ENCODE measurements at places on chromosomes 12 and 14.
A peak's percentile ranks its signal among the peaks of the same experiment; 100 is the strongest.

DNA sequence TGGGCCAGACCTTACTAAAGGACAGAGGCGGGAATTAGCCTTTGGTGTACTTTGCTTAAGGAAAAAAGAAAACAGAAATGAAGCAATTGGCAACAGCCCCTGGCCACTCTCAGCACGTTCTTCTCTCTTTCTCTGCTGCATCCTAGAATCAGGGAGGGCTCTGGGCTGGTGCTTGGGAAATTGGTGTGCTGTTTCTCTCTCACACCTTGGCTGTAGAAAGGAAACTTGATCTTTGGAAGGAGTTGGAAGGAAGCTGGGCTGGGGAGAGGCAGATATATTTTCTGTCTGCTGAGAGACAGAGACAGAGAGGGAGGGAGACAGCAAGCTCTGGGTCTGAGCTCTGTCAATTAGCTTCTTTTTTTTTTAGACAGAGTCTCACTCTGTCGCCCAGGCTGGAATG, 27.4 kb downstream of the NOS1 start:
- no peak for DNase-seq

DNA sequence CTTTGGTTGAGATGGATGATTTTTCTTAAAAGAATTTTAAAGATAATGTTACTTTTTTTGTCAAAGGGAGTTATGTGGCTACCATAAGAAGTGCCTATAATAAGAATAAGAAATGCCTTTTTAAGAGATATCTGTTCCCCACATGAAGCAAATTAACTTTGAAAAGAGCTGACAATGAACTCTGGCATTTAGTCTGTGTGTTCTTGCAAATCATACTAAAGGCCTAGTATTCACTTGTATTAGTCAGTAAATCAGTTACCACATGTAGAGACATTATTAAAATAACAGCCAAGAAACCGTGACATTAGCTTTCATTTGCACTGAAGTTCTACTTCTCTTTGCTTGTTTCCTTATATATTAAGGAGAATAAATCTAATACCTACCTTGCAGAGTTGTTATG, 296.3 kb downstream of the CCDC91 start:
- no peak for DNase-seq

DNA sequence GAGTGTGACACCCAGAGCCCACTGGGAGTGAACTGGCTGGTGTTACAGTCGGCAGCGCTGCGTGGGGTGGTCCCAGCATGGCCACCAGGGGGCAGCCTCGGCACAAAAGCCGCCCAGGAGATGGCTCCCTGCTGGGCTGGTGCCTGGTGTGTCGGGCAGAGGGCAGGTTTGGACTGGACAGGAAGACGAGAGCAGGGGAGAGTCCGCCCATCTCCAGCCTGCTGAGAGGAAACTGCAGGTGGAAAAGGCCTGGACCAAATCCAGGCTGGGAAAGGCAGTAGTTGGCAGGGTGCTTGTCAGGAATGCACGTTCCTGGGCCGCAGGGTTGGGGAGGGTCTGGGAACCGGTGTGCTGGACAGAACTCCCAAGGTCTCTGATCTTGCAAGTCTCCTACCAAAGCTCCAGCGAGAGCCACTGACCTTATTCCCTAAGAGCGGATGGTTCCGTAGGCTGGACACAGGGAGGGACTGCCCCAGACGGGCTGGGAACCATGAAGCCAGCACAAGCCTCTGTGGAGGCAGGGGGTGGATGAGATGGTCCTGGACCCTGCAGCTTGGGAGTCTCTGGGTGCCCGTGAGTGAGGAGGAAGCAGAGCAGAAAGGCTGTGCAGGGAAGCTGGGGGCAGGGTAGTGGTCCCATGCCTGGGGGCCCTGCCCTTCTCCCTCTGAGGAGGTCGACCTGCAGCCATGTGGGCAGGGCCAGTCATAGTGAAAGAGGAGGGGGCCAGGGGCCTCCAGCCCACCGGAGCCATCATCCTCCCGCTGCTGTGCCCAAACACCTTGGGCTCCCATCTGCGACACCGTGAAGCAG, 1.8 kb downstream of the AHNAK2 start:
- DNase-seq: peak; percentile 88

- DNase-seq: no peak
Observed at GRCh38 chr12:107670999-107671643, 14.5 kb upstream of the PWP1 start.

DNA sequence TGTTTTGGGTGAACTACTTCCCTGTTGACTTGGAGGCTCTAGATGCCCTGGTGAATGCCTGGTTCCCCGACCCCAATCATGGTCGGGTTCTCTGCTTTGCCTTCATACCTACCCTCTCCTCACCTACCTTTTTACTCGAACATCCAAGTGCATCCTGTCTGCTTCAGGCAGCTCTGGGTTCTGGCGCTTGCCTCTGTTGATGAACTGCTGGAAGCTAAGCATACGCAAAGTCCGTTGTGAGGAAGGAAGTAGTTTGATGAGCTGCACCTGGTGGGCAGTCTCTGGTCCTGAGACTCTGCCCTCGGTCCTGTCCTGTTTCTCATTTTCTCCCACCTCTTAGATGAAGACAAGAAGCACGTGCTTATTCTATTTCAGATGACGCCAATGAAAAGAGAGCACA, 13.6 kb downstream of the KCNH3 start:
- DNase-seq: no peak

DNA sequence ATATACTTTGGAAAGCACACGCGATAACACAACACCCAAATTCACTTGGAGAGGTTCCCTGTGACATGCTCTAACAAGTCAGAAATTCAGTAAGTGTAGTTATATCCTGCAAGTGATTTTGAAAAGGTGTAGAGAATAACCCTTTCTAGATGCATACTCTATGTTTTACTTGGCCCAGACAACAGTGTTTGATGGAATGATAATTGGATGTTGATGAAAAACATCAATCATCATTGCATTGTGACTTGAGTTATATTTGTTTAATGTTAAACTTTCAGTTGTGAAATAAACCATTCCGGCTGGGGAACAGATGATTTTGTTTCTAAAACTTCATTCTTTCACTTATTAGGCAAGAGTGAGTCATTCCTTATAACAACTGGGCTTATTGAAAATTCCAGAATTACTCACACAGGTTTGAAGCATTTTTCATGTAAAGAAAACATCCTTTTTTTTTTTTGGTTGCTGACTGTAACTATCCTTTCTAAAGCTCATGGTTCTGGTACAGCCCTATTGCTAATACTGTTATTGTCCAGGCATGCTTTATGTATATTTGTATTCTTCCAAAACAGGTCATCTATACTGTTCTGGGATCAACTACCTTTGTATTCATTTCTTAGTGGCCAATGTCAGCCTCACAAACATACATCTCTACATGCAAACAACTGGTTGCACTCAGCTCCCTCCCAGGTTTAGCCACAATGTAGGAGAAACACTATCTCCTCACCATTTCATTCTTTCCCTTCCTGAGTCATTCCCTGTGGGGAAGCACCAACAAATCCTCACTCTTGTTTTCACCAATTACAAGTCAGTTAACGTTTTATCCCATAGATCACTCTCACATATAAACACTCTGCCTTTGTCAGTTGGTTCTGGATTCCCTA, 121.2 kb upstream of the LRIG3 start:
- DNase-seq: no peak

- DNase-seq: no peak
Observed at GRCh38 chr14:96797582-96798349, 584 bp downstream of the VRK1 start.

DNA sequence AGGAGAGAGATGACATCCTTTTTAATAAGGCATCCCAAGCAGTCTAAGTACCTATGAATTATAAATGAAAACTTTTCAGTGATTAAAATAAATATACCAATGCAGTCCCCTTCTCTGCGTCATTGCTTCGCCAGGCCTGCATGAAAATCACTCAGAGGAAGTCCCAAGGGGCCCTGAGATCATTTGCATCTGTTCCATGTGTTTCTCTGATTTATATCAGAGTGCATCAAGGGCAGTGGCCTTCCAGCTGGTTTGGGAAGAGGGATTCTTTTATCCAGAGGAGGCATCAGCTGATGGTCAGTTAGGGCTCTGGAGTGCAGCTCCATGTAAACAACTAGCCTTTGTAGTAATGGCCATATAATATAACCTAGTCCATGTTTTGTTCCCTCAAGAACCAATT, 210.1 kb downstream of the RGS6 start:
- DNase-seq: no peak

DNA sequence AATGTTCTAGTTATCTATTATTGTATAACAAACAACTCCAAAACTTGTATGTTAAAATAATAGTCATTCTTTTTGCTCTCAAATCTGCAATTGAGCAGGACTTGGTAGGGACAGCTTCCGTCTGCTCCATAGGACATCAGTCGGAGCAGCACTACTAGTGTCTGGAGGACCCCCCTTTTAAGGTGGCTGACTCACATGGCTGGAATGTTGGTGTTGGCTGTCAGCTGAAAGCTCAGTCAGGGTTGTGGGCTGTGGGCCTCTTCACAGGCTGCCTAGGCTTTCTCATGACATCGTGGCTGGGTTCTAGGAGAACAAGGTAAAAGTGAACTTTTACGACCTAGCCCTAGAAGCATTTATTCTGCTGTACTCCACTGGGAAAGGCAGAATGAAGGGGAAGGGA, 160.6 kb downstream of the ANO4 start:
- DNase-seq: no peak

DNA sequence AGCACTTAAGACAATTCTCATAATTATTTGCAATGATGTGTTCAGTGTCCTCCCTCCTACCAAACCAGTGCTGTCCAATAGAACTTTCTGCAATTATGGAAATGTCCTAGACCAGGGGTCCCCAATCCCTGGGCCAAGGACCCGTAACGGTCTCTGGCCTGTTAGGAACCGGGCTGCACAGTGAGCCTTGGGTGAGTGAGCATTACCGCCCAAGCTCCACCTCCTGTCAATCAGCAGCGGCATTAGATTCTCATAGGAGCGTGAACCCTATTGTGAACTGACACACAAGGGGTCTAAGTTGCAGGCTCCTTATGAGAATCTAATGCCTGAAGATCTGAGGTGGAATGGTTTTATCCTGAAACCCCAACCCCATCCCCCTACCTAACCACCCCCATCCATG, 3.9 kb downstream of the SVOP start:
- DNase-seq: no peak

DNA sequence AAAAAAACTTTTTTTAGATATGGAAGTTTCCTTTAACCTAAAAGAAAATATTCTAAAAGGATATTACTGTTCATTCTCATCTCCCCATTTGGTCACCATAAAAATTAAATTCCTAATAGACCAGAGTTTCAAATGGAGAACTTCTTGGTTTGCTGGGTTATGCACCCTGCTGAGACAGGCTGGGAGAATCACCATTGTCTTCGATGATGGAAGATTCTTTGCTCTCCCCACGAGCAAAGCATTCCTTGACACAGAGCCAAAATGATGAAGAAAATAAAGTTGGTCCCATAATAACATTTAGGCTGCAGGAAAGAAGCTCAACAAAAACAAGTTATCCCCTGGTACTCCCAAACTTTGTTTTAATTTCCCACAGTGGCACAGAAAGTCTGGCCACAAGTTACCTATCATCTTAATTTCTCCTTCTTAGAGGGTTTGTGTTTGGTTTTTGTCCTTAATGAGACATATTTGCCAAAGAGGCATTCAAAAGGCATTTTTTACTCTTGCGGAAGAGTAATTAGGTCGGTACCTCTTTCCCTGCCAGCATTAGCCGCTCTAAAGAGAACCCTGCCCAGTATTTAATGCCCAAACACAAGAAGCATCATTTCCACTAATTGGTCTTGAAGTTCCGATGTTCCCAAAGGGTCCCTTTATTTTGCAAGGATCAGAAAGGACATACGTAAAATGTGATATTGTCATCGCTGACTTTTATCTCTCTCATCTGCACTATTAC, 4.8 kb downstream of the DIO2 start:
- no peak for DNase-seq

DNA sequence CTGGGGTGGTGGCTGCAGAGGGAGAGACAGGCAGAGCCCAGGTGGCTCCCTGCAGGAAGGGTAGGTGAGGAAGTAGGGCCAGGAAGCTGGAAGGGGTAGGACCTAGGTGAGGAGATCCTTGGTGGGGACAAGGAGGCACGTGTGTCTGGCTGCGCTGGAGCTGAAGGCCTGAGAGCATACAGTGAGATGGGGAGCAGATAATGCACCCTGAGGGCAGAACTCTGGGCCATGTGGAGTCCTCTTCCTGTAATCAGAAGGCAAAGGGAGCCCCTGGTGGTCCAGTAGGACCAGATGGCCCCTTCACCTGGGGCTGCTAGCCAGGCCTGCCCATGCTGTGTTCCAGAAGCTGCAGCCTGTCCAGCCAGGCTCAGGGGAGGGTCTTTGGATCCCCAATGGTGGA, 15.3 kb upstream of the KRT80 start:
- no peak for DNase-seq

GRCh38 chr14:57345106-57345505, 45.3 kb upstream of the NAA30 start:
- no peak for DNase-seq

DNA sequence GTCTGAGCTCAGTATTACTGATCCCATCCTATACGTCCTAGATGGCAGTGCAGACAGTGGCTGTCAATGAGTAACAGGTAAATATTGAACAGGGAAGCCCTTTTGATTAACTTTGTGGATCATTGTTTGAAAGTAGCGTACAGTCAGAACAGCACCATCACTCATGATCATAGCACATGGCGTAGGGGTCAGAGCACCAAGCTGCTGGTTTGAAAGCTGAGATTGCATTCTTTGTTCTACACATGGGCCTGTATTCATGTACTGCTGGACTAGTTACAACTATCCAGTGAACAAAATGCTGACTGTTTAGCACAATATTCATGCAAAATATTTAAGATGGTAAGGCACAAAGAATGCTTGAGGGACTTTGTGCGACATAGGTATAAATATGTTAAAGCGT, 131.8 kb downstream of the NPAS3 start:
- DNase-seq: no peak

- no peak for DNase-seq
Observed at GRCh38 chr14:60599727-60600126, 49.5 kb downstream of the SIX1 start.

- no peak for DNase-seq
Observed at GRCh38 chr12:109814600-109815150, 18.5 kb downstream of the TRPV4 start.

DNA sequence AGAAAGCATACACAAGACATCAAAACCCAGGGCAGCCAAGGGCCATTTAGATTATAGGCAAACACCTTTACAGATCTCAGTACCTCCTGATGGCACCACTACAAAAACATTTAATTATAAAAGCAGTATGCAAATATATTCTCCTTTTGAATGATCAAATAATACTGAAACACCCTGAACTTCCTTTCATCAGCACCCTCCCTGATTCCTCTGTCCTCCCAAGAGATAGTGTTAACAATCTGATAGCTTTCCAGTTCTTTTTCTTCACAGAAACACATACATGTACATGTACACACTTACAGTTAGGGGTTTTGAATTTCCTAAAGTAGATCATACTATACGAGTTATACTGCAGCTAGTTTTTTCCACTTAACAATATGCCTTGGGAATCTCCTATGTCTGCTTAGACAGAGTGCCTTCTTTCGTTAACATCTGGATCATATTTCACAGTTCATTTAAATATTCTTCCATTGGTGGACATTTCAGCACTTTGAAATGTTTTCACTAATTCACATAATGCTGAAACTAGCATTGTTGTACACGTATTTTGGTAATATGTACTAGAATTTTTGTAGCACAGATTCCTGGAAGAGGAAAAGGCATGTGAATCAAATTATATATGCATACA, 35.2 kb downstream of the TDG start:
- no peak for DNase-seq
